ENCODE measurements at places on chromosomes 5 and 9. TPM values are rescaled to one million over a fixed set of nuclear protein-coding genes. Genes with fewer than 3 reads are reported as not detected.
A peak's percentile ranks its signal among the peaks of the same experiment; 100 is the strongest.

- peak; percentile 56 for DNase-seq
- no peaks in the 10 kb centered on the region for H3K36me3 ChIP-seq
- H3K4me1 ChIP-seq, result peaks cover 29% of the 10 kb centered on the region
- peak overlapping the region; percentile 91 for H3K27ac ChIP-seq
- no peaks in the 10 kb centered on the region for H3K27me3 ChIP-seq
- peak overlapping the region; percentile 76 for H3K4me3 ChIP-seq
These were observed 3.4 kb downstream of the VCAN start for GRCh38 chr5:83474991-83475390.

GRCh38 chr5:39231705-39232525 is 12.6 kb upstream of the FYB1 start:
- H3K27ac ChIP-seq, result no peak overlapping the region
- no peaks in the 10 kb centered on the region for H3K27me3 ChIP-seq
- no peak overlapping the region for H3K4me3 ChIP-seq
- no peaks in the 10 kb centered on the region for H3K36me3 ChIP-seq
- H3K4me1 ChIP-seq, result no peaks in the 10 kb centered on the region

DNA sequence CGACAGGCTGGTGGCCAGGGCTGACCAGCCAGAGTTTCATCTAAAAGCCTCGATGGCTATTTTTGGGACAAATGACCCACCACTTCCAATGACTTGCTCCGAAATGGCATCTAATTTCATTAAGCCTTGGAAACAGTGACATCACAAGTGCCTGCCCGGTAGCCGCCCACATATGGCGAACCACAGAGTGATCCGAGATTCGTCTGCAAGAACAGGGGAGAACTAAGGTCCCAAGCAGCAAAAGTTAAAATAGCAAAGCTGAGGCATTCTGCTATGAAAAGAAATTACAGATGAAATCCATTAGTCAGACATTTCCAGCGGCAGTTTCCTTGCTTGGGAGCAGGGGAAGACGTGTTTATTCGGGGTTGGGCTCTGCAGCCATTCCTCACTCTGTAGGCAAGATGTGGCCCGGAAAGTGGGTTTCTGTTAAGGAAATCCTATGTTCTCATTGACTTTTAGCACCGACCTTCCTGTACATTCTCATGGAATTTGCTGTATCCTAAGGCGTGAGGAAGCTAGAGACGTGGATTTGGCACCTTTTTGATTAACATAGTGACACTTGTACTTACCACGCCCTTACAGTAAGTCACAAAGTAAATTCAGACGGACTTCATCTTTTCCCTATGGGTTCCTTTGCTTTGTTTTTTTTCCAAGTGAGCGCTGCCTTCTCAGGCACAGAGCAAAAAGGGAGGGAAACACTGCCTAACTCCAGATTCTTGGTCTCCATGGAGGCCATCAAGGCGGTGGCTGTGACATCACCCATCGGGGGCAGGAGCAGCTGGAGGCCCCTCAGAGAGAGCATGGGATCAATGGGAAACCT is 45.1 kb downstream of the ERGIC1 start:
- H3K4me1 ChIP-seq, result no peaks in the 10 kb centered on the region
- no peak overlapping the region for H3K4me3 ChIP-seq
- DNase-seq, result no peak

DNA sequence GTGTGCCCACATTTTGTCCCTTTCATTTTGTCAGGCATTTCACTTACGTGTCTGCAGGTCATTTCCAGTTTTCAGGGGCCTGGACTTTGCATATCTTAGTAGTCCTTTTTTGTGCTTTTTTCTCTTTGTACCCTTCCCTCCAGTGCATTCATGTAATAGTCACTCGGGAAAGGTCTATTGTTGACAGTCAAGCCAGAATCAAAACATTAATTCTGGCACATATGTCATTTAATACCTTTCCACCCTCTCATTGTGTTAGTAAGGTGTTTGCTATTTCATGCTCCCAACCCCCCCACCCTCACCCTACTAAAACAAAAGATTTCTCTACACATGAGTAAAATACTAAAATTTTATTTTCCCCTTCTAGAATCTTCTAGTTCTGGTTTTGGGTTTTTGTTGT is 42.7 kb downstream of the UGCG start:
- H3K27me3 ChIP-seq, result no peaks in the 10 kb centered on the region
- no peak overlapping the region for H3K27ac ChIP-seq
- H3K36me3 ChIP-seq, result no peaks in the 10 kb centered on the region
- no peak for DNase-seq
- no peaks in the 10 kb centered on the region for H3K4me1 ChIP-seq
- H3K4me3 ChIP-seq, result no peak overlapping the region

ZNF354C gene
- total RNA-seq, result 11.3 TPM

DNA sequence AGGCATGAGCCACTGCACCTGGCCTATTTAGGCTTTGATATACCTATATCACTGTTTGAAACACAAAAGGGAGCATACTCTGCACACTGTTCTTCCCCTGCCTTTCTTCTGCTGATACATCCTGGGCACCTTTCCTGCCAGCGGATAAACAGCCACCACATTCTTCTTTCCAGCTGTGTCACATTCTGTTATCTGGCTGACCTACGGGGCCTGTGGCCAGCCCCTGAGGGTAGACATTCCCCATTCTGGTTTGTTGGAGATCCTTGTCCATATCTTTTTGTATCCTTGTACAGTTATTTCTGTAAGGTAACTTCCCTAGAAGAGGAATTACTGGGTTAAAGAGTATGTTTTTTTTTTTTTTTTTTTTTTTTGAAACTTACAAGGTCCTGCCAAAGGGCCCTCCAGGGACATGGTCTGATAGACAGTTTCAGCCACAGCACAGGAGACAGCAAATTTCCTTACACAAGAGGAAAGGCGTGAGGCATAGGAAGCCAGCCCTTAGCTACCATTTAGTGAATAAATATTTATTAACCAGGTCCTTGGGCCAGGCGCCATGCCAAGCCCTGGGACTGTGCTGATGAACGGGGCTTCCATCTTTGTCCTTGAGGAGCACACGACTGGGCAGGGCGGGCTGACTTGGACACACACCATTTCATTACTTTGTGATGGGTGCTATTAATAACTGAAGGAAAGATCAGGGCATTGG is 57.8 kb downstream of the ERGIC1 start:
- no peak overlapping the region for H3K27ac ChIP-seq
- no peaks in the 10 kb centered on the region for H3K36me3 ChIP-seq
- H3K4me1 ChIP-seq, result no peaks in the 10 kb centered on the region
- H3K27me3 ChIP-seq, result no peaks in the 10 kb centered on the region
- no peak for DNase-seq

- no peak overlapping the region for H3K4me3 ChIP-seq
- DNase-seq, result no peak
- no peak overlapping the region for H3K27ac ChIP-seq
- H3K36me3 ChIP-seq, result no peaks in the 10 kb centered on the region
- H3K27me3 ChIP-seq, result no peaks in the 10 kb centered on the region
These were observed 350.4 kb upstream of the CLINT1 start for GRCh38 chr5:158209219-158209908.

DNA sequence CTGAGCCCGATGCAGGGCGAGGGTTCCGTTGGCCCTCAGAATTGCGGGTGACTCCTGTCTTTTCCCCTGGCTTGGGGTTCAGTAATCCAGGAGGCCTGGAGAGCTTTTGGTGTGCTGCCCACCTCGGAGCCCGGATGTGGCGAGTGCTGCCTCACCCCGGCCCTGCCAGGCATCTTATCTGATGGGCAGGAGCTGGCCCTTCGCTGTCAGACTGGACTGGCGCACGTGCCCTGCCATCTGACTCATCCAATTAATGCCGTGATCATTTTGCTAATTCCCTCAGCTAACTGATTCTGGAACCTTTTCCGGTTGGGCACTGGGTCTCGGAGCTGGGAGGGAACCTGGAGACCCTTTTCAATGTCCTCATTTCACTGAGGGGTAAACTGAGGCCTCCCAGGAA is 34.6 kb downstream of the RXRA start:
- DNase-seq, result no peak
- H3K36me3 ChIP-seq, result no peaks in the 10 kb centered on the region
- H3K4me1 ChIP-seq, result no peaks in the 10 kb centered on the region
- H3K27ac ChIP-seq, result no peak overlapping the region
- no peak overlapping the region for H3K4me3 ChIP-seq
- H3K27me3 ChIP-seq, result no peaks in the 10 kb centered on the region

GRCh38 chr5:10860196-10860543 is 99.1 kb upstream of the DAP start:
- H3K4me1 ChIP-seq, result peaks cover 11% of the 10 kb centered on the region
- no peak for DNase-seq
- H3K4me3 ChIP-seq, result no peak overlapping the region
- H3K36me3 ChIP-seq, result no peaks in the 10 kb centered on the region
- H3K27me3 ChIP-seq, result no peaks in the 10 kb centered on the region

ORM1 gene
- not detected for total RNA-seq

DNA sequence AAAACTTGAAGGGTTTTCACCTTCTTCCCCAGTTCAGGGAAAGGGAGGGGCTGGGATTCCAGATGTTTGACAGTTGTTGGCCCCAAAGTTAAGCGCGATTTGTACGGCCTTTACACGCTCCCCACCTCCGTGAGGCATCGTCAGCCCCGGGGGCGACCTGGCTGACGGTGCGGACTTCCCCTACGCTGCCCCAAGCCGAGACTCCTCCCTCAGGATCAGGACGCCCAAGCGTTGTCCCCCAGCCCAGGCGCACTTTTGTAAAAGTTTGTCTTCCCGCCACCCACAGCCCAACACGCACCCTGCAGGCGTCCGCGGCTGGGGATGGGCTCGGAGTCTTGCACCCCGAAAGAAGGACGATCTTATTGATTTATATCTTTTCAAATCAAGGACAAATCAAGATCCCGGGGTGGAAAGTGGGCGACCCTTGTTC is 713 bp downstream of the MOB3B start:
- peaks cover 10% of the 10 kb centered on the region for H3K27me3 ChIP-seq
- peak overlapping the region; percentile 86 for H3K4me3 ChIP-seq
- H3K4me1 ChIP-seq, result peaks cover 30% of the 10 kb centered on the region

- H3K27ac ChIP-seq, result no peak overlapping the region
- H3K27me3 ChIP-seq, result no peaks in the 10 kb centered on the region
- DNase-seq, result no peak
- H3K4me3 ChIP-seq, result no peak overlapping the region
- H3K36me3 ChIP-seq, result peaks cover 12% of the 10 kb centered on the region
These were observed 117.1 kb downstream of the DAB2IP start for GRCh38 chr9:121768416-121769015.

GRCh38 chr5:169701910-169702451 is 64.9 kb downstream of the DOCK2 start:
- no peaks in the 10 kb centered on the region for H3K36me3 ChIP-seq
- DNase-seq, result peak; percentile 52
- H3K27me3 ChIP-seq, result no peaks in the 10 kb centered on the region
- no peaks in the 10 kb centered on the region for H3K4me1 ChIP-seq
- H3K27ac ChIP-seq, result no peak overlapping the region
- no peak overlapping the region for H3K4me3 ChIP-seq
